ENCODE measurements at places on chromosomes 7 and 10.

- no peak for DNase-seq
Observed at GRCh38 chr7:20190560-20191390, 26.4 kb downstream of the MACC1 start.

DNA sequence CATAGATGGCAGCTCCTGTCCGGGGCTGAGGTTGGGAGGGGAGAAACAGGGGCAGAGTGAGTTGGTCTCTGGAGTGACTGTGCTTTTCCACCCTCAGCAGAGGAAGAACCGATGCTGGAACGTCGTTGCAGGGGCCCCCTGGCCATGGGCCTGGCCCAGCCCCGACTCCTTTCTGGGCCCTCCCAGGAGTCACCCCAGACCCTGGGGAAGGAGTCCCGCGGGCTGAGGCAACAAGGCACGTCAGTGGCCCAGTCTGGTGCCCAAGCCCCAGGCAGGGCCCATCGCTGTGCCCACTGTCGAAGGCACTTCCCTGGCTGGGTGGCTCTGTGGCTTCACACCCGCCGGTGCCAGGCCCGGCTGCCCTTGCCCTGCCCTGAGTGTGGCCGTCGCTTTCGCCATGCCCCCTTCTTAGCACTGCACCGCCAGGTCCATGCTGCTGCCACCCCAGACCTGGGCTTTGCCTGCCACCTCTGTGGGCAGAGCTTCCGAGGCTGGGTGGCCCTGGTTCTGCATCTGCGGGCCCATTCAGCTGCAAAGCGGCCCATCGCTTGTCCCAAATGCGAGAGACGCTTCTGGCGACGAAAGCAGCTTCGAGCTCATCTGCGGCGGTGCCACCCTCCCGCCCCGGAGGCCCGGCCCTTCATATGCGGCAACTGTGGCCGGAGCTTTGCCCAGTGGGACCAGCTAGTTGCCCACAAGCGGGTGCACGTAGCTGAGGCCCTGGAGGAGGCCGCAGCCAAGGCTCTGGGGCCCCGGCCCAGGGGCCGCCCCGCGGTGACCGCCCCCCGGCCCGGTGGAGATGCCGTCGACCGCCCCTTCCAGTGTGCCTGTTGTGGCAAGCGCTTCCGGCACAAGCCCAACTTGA is 2.7 kb downstream of the REPIN1 start:
- DNase-seq = no peak

DNA sequence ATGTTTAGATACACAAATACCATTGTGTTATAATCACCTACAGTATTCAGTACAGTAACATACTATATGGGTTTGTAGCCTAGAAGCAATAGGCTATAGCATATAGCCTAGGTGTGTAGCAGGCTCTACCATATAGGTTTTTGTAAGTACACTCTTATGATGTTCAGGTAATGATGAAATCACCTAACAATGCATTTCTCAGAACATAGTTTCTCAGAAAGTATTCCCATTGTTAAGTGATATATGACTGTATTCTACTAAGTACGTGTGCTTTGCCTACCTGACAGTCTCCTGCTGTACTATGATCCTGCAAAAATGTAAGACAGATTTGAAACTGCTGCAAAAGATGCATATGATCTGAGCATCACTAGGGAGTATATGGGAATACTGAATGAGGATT is 137.9 kb downstream of the JAZF1 start:
- DNase-seq = no peak

DNA sequence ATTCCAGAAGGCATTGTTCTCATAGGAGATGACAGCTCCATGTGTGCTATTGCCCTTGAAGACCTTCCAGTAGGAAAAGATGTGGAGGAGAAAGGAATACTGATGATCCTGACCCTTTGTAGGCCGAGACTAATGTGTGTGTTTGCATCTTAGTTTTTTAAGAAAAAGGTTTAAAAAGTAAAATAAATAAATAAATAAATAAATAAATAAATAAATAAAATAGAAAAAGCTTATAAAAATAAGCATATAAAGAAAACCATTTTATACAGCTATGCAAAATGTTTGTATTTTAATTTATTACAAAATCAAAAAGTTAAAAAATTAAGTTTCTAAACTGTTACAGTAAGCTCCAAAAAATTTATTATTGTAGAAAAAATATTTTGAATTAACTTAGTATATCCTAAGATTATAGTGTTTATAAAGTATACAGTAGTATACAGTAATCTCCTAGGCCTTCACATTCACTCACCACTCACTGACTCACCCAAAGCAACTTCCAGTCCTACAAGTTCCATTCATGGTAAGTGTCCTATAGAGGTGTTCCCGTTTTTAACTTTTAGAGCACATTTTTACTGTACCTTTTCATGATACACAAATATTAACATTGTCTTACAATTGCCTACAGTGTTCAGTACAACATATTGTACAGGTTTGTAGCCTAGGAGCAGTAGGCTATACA is 435.2 kb upstream of the SEMA3A start:
- no peak for DNase-seq

GRCh38 chr7:81361769-81362312 is 408.0 kb downstream of the HGF start:
- no peak for DNase-seq

GRCh38 chr7:147990942-147991341 is 599.6 kb upstream of the C7orf33 start:
- DNase-seq = no peak

DNA sequence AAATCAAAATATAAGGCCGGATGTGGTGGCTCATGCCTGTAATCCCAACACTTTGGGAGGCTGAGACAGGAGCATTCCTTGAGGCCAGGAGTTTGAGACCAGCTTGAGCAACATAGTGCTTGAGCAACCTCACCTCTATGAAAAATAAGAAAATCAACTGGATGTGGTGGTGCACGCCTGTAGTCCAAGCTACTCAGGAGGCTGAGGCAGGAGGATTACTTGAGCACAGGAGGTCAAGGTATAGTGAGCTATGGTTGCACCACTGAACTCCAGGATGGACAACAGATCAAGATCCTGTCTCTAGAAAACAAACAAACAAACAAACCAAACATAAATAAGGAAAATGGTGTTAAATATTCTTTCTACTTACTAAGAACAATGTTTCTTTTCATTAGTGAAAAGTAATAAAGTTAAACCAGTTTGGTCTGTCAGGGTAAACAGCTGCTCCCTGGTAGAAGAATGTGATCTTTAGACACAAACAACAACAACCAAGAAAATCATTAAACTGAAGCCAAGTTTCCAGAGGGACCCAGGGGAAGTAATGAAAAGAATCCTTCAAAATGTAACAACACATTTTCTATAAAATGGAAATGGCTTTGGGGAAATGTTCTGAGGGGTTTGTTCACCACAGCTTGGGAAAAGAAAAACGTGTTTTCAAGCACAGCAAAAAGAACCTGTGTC is 17.5 kb upstream of the BAG3 start:
- no peak for DNase-seq

GRCh38 chr7:75988568-75989499 is 5.6 kb downstream of the TMEM120A start:
- DNase-seq = peak; percentile 12

GRCh38 chr7:151439855-151440798 is at the start of gene CRYGN:
Gene CRYGN (minus strand): TSS chr7:151440141. CDS start chr7:151439917, 224 bp downstream.
- DNase-seq = no peak

GRCh38 chr7:108586274-108586710 is 16.6 kb downstream of the DNAJB9 start:
- no peak for DNase-seq

DNA sequence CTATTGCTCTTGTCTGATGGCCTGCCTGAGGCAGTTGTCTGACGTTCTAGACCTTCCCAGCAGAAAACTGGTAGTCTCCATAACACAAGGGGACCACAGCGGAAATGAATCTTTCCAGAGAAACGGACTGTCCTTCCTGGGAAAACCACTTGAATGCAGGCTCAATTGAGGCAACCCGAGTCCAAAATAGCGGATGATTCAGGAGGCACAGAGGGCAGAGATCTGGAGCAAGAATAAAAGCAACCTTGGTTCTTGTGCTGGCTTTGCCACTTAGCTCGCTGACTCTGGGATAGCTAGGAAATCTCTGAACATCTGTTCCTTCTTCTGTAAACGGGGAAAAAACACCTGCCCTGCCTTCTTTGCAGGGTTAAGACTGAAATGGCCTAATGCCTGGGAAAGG is 178.8 kb downstream of the NEURL1 start:
- DNase-seq = peak; percentile 55

DNA sequence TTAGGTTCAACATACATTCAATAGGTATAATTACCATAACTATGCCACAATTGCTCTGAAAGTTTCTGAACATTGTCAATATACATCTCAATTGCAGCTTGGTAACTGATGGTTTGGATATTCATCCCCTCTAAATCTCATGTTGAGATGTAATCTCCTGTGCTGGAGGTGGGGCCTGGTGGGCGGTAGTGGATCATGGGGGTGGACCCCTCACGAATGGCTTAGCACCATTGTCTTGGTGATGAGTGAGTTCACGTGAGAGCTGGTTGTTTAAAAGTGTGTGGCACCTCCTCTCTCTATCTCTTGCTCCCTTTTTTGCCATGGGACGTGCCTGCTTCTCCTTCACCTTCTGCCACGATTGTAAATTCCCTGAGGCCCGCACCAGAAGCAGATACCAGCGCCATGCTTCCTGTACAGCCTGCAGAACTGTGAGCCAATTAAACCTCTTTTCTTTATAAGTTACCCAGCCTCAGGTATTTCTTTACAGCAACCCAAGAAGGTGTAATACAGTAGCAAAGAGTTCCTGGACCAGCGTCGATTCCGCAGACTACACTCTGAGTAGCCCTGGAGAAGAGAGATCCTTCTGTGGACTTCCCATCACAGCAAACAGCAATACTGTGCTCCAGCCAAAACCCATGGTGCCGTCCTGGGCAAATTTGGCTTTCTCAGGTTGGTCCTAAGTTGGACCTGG is 83.8 kb upstream of the GRB10 start:
- no peak for DNase-seq

DNA sequence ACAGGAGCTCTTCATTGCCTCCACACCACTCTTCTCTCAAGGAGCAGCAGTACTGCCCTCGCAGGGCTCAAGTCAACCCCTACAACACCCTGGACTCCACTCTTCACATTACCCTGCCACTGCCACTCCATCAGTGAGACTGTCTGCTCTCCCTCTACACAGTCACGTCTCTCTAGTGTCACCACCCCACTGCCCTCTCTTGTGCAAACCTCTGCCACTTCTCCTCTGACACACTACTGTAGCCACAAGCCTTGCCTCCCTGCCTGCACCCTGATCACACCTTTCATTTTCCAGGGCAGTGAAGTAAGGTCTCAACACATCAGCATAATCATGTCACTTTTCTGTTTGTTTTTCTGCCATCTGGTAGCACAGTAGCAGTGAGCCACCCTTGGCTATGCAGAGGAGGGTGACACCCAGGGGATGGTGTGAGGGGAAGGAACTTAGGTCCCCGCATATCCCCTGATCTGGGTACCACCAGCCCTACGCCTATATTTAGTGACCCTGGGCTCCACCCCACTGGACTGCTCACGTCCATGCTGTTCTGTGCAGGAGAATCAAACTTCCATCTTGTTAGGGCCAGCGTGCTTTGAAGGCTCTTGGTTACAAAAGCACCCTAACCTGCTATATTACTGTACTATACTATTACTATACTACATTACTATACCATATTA is 1.6 kb downstream of the C10orf143 start:
- no peak for DNase-seq

DNA sequence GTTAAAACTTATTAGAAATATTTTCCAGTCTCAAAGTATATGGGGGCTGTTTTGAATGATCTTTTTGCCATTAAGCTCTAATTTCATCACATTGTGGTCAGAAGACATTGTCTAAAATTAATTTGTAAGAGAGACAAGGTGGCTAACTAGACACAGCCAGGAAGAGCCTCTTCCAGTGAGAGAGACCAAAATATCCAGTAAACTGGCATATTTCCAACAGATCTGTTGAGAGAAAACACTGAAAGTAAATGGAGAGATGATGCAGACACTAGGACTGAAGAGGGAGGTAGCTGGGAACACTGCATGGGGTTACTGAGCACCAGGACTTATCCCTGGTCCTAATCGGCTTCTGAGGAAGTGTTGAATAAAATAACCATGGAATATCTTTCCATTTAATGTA is 101.5 kb upstream of the TAS2R16 start:
- peak; percentile 14 for DNase-seq

- DNase-seq = no peak
Observed at GRCh38 chr10:36771725-36772124, 353.7 kb upstream of the ANKRD30A start.

DNA sequence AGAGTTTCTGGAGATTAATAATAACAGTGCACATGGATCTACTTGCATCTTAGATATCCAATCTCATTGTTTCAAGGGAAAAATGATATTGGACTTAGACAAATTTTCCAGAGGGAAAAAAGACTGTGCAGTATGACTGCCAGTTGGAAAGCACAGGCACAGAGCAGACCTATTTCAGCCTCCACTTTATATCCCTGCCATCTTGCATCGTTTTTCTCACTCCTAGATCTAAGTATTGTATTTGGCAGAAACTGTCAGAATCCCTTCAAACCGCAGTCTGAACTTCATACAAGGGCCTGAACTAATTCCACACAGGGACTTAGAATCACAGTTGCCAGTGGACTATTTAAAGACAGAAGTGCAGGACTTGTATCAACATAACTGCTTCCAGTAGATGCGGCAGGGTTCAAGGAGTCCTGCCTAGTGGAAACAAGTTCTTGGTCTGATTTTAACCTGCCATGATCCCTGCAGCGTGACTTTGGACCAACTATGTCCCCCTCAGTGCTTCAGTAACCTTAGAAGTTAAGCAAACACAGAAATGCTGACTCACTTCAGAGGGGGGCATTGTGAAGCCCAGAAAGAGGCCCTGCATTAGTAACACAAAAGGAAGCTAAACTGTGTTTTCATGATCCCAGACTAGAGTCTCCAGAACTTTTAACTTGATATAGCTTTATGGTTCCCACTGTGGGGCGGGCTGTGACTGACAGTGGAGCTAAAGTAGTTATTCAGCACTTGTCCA is 95.7 kb upstream of the PALS2 start:
- DNase-seq = no peak

- peak; percentile 9 for DNase-seq
Observed at GRCh38 chr7:36082910-36083309, 70.1 kb upstream of the EEPD1 start.

DNA sequence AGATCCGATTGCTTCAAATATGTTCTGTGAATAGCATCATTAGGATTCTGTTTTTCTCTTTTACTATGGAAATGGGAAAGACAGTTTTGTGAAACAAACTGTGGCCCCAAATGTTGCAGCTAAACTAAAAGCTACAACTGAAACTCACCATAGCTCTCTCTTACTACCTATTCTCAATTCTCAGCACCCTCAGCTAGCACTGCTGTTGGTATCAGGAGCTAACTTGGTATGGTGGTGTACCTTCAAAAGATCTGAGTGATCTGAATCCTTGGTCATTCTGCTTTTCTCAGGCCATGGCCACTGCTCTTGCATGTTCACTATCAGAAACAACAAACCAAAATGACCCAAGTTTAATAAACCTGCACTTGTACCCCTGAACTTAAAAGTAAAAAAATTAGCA is 1208.0 kb downstream of the SORCS1 start:
- DNase-seq = no peak

GRCh38 chr7:537911-538634 is 18.4 kb upstream of the PDGFA start:
- DNase-seq = no peak
